ENCODE measurements at places on chromosomes 11 and 22.

DNA sequence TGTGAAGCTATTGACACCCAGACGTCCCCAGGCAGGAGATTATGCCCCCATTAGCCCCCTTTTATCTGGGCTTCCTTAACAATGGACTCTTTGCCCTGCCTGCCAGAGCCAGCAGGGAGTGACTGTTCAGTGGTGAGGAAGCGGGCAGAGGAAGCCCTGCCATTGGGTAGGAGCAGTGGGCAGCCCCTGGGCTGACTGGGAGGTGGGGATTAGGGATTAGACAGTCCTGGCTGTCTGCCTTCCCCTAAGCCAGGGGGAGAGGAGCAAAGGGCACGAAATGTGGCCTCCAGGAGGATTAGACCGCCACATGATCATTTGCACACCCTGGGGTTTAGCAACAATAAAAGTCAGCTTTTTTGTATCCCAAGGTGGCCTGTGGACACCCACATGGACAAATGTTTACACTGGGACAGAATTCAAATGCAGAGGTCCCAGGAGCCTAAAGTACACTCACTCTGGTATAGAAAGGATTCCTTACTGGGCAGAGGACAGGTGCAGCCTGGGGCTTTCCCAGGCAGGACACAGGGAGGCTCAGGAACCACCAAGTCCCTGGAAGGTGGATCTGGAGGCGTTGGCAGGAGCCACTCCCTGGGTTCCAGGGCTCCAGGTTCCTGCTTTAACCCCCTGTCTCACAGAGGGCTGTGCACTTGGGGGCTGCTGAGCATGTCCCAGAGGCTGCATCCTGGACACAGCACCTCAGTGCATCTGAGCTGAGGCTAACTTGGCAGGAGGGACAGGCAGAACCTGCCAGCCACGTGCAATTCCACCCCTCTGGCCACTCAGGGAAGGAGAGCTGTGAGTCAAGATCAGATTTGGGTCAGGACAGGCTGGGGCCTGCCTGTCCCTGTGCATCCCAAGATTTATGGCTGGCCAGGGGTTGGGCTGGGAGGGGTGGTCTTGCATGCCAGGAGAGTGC is 2.1 kb downstream of the PNPLA3 start:
- no peak for DNase-seq

- DNase-seq = no peak
Observed at GRCh38 chr11:8610532-8611116, 16.6 kb upstream of the STK33 start.

DNA sequence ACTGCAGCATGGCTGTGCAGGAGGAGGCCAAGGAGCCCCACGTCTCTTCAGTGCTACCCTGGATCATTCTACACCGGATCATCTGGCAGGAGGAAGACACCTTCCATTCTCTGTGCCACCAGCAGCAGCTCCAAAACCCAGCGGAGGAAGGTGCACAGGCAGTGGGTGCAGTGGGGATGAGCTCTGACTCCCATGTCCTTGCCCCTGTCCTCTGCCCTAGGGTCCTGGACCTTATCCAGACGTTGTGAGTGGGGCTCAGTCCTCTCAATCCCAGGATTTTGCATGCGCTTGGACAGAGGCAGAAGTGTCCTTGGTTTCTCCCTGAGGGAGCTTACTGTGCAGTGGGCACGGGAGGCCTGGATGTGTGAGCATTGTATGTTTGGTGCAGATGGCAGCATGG is 61.3 kb downstream of the CABIN1 start:
- DNase-seq = no peak

- no peak for DNase-seq
Observed at GRCh38 chr11:13965337-13965736, 2.8 kb downstream of the SPON1 start.
